Astrocyte of the spinal cord (primary cell): ENCODE measurements at places on chromosomes 3 and 15.
A peak's percentile ranks its signal among the peaks of the same experiment; 100 is the strongest.

DNA sequence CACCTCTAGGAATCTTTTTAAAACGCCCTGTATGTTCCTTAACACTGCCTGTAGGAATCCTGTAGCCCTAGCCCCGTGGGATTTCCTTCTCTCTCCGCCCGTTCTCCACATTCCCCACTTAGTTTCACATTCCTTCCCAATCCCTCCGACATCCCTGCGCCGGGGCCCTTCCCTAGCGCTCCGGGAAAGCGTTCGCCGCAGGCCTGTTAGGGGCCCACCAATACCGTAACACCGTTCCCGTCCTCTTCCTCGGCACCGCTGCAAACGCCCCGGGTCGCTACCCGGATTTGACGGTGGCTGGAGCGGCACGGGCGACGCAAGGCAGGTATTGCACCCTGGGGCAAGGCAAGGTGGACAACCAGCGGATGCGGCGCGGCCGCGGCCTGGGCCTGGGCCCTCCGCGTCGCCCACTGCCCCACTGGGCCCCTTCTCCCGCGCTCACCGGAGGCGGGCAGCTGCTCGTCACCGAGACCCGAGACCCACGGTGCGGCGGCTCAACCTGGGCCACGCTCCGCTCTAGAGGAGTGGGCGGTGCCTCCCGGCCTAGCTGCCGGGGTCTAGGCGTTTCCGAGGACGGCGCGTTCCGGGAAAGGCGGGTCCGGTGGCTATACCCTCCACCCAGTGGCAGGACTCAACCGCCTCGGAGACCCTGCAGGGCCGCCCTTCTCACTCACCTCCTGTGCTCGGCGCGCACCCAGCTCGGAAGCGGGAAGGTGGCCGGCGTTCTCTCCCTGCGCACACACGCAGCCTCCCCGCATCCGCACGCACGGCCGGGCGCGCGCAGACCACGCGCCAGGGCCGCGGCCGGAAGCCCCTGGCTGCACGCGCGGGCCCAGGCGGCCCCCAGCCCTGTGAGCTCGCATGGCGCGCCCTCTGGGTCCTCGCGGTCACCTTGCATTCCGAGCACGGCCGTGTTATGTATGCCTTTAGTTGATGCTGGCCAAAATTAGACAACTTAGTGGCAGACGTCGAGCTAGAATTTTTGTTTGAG lies at the start of gene B3GALNT1:
B3GALNT1 (minus strand) TSS at position 789 of the 991 bp plus-strand sequence. CDS start 18,595 bp downstream, outside the sequence.
- DNase-seq, result peak; percentile 62

- DNase-seq, result no peak
These were observed 97.2 kb downstream of the CHST2 start for GRCh38 chr3:143216709-143217182.

DNA sequence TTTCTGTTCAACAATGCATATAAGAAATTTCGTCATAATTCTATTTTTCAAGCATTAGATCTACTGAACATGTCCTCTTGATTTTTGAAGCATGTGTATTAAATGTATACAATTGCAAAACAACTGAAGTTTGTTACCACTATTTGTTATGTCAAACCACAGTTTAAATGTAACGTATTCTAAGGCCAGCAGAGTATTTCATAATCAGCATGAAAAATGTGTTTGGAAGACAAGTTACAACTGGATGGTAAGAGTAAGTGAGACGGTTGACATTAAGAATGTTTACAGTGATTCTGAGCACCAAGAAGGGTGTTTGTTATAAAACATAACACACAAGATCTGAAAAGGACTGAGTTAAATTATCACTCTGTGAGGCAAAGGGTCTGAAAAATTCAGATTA lies 738.4 kb downstream of the PLOD2 start:
- no peak for DNase-seq

DNA sequence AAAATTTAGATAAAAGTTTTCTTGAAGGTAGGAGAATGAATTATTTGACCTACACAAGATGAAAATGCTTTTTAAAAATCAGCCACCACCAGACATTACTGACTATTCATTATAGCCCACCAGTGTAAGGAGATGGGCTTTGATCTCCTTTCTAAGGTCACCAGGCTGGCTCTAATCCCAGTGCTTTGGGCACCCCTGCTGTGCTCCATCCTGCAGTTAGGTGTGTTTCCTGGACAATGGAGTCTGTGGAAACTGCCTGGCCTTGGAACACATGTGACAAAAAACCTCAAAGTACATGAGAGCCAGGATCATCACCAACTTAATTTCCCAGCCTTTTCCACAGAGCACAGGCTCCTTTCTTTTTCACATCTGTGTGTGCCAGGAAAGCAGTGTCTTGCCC lies 260.9 kb downstream of the CHST2 start:
- DNase-seq, result peak; percentile 10

DNA sequence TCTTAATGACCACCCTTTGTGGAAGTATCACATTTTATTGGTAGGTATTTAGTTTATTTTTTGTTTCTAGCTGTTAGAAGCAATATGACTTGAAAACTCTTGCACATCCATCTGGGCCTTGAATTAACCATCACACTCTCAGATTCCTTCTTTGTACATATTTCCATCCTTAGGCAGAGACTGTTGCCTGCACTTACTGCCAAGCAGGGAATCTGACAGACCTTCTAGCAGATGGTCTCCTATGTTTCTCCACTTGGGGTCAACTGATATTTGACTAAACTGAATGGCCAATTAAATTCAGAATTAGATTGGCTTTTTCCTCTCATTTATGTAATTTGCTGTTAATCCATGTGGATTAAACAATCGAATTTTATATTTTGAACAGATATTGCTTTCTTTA lies 324.9 kb upstream of the TGFBR2 start:
- DNase-seq, result no peak

DNA sequence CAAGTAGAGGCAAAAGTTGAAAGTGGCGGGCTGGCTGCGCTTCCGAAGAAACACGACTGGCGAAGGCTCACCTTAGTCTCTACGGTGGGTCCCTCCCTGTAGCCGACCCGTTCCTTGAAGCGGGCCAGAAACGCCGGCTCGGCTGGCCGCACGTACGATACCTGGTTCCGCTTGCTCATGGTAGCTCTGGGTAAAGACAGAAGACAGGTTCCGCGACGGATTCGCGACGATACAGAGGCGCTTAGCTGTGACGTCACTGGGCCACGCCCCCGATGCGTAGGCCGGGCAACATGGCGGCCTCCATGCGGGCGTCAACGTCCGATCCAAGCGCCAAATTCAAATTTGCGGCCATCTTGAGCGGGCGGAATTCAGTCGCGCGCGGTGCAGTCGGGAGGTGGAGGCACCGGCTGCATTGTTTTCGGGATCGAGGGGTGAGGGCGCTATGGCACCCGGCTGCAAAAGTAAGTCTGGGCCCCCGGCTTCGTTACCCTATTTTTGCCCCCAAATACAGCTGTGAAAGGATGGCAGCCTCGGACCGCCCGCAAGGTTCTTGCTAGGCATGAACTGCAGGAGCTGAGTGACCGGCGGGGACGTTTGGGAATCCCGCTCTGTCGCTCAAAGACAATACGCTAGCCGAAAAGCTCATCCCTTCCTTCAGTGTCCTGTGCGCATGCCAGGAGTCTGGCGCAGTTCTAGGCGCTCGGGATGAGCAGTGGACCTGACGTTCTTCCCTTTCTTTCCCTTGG lies at the start of the genes KIAA1143 and KIF15:
KIAA1143 (minus strand) TSS at position 196 of the 746 bp plus-strand sequence; CDS start at position 179, 17 bp downstream.
KIF15 (plus strand) TSS at position 371 of the 746 bp plus-strand sequence; CDS start at position 443, 72 bp downstream.
- peak; percentile 95 for DNase-seq

- DNase-seq, result peak; percentile 75
These were observed 153.7 kb upstream of the HES1 start for GRCh38 chr3:193982258-193982659.

DNA sequence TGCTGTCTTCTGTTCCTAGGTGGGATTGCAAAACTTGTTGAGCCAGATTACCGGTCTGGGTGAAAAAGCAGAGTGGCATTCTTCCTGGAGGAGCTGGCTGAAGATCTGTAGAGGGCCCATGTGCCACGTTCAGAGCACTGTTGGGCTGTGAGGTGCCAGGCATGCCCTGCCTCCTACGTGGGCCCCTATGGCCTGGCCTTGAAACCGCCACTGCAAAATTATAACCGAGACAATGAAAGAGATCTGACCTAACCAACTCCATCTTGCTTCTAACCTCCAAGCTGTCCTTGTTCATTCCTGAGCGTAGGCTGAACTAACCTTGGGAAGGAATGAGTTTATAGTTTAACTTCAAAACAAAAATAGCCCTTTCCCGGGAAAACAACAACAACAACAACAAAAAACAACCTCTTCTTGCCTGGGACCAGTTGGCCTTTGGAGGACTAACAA lies 1.4 kb upstream of the ACAD9 start:
- DNase-seq, result no peak

GRCh38 chr3:184604039-184604601 lies 42.5 kb downstream of the EPHB3 start:
- DNase-seq, result no peak

GRCh38 chr3:117887901-117888300 lies 1146.7 kb downstream of the IGSF11 start:
- DNase-seq, result no peak

DNA sequence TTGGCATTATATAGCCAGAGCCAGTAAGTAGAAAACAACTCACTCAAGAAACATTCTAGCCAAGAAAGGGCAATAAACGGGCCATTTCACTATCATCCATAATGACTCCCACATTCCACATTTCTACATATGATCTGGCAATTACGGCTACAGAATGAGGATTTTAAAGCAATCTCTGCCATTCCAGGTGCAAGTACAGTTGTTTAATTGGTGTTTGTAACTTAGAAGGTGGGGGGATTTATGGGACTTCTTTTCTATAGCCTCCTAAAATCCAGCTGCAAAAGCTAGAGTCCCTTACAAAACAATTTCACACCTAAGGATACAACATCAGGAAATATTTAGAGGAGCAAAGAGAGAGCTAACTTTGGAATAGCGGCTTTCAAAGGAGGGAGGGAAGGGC lies 295.4 kb upstream of the RORA start:
- DNase-seq, result no peak

- DNase-seq, result no peak
These were observed 120.5 kb downstream of the SMAD6 start for GRCh38 chr15:66822576-66822975.

DNA sequence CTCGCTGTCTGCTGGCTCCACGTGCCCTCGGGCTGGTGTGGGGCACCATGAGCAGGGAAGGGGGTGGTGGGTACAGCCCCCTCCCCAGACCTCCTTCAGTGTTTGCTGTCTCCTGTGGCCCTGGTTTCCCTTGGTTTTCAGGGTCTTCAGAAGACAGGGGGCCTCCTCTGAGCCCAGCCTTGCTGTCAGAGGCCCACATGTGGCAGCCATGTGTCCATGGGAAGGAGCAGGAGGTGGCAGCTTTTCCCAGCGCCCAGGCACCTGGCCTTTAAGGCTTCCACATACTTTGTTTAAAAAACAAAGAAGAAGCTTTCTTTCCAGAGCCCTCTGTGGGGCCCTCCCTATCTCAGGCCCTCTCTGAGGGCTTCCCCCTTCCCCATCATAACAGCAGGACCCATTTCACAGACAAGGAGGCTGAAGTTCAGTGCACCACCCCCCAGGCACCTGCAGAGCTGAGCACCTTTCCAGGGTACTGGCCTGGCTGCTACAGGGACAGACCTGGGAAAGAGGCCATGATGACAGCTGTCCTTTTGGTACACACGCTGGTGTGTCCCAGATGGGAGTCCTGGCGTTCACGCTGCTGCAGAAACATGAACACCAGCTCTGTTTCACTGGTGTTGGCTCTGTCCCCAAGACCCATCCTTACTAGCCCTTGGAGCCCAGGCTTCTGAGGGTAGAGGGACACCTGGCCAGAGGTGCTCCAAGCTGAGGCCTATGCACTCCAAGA lies 73.7 kb downstream of the DNAJB8 start:
- DNase-seq, result no peak

DNA sequence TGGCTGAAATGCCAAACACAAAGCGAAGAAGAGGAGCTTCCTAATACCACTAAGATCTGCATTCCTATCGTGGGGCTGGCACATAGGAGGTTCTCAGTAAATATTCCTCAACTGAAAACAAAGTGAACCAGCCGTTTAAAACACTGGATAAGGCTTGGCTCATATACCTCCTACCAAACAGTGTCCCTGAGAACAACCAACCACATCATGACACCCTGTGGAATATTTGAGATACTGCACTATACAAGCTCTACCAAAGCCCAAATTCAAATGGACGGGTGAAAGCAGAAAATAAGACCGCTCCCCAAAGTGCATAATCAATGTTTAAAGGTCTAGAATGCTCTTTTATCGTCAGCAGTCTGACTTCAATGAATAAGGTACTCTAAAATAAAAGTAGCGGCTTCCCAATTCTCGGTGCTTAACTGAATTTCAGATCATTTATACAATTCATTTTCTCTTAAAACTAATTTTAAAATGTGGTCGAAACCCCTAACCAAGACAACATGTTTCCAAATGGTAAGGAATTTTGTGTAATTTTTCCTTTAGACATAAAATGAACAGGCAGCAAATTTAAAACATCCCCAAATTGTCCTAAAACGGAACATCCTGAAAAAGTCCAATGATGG lies 425.8 kb downstream of the ERC2 start:
- peak; percentile 66 for DNase-seq

- DNase-seq, result no peak
These were observed 224.7 kb upstream of the SATB1 start for GRCh38 chr3:18649666-18650363.

- no peak for DNase-seq
These were observed 315.6 kb upstream of the THBS1 start for GRCh38 chr15:39265261-39265660.

DNA sequence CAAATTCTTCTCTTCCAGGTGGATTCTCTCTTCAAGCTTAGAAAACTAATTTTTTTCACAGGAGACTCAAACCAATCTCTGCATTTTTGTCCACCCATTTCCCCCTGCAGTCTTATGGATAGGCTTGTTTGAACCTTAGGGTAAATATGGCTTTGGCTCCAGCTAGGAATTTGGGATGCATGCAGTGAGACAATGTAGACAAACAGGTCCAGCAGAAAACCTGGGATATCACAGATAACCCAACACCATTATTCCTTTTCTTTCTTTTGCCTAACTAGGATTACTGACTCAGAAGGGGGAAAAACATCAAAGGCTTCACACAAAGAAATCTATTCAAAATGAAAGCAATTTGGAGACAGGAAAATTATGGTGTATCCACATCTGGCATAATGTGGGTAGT lies 11.2 kb upstream of the SEMA5B start:
- no peak for DNase-seq

GRCh38 chr3:42114130-42114725 lies 23.1 kb downstream of the TRAK1 start:
- no peak for DNase-seq

- DNase-seq, result no peak
These were observed 61.7 kb downstream of the FNDC3B start for GRCh38 chr3:172101107-172101506.

DNA sequence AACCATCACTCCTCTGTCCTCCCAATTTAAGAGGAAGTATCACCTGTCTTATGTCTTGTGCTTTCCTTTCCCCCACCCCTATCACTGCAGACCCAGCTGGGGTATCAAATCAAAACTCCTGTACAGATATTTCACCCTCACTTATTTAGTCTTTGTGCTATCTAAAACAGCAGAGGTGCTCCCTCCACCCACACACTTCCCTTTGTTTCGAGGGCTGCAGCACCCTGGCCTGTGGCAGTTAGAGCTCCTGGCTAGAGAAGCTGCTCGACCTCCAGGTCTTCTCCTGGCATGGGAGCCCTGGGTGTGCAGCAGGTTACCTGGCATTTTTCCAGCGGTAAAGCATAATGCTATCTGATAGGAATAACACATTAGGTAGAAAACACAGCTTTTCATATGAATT lies 181.4 kb upstream of the BCL6 start:
- no peak for DNase-seq
